ENCODE measurements at places on chromosomes 5 and 9. TPM values are rescaled to one million over a fixed set of nuclear protein-coding genes. Genes with fewer than 3 reads are reported as not detected.

The HAVCR2 gene
- total RNA-seq = not detected

The SLC34A1 gene
- not detected for total RNA-seq

The SHISAL2B gene
- not detected for total RNA-seq

The KLHL3 gene
- 0.31 TPM for total RNA-seq

The DNLZ gene
- 25.8 TPM for total RNA-seq

The MYOT gene
- not detected for total RNA-seq

The CCL28 gene
- total RNA-seq = not detected

The BHMT gene
- total RNA-seq = 0.16 TPM

The DBN1 gene
- total RNA-seq = 84.3 TPM

The PCDHGA7 gene
- not detected for total RNA-seq

The ODF2 gene
- total RNA-seq = 61.9 TPM

The ARHGEF28 gene
- 0.07 TPM for total RNA-seq

The IL12B gene
- not detected for total RNA-seq

Measured in K562 (cell line).